Activated CD4-positive, alpha-beta T cell treated with anti-CD3 and anti-CD28 coated beads for 36 hours (primary cell): ENCODE measurements at places on chromosomes 2 and 18.
A peak's percentile ranks its signal among the peaks of the same experiment; 100 is the strongest.

- no peak for DNase-seq
Measured at GRCh38 chr18:42925036-42925435, 190.4 kb downstream of the RIT2 start.

- DNase-seq = no peak
Measured at GRCh38 chr2:189454009-189454408, 12.7 kb downstream of the WDR75 start.

DNA sequence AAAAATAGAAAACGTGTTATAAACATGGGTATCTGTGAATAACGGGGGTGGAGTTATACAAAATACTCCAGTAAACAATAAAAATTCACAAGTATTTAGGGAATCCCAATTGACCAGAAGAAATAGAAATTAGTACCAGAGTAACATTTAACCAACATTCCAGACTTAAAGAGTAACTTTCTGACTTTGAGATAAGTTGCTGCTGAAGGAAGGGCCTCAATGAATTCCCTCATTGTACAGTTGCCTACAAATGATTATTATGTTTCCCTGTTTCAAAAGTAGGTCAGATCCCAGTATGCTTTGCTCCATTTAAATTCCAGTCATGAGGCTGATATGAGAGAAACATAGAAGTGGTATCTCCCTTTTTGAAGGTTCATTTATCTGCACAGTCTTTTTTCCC, 88.3 kb upstream of the KCNH7 start:
- no peak for DNase-seq

GRCh38 chr2:100218552-100218951, 76.2 kb upstream of the AFF3 start:
- no peak for DNase-seq

GRCh38 chr18:12776821-12777471, 74.1 kb downstream of the PSMG2 start:
- no peak for DNase-seq

GRCh38 chr18:76882146-76882545, 59.8 kb downstream of the ZNF236 start:
- no peak for DNase-seq

- peak; percentile 67 for DNase-seq
Measured at GRCh38 chr2:25251422-25252273, 83.3 kb upstream of the POMC start.

- DNase-seq = no peak
Measured at GRCh38 chr2:188444106-188444835, 152.6 kb downstream of the GULP1 start.

DNA sequence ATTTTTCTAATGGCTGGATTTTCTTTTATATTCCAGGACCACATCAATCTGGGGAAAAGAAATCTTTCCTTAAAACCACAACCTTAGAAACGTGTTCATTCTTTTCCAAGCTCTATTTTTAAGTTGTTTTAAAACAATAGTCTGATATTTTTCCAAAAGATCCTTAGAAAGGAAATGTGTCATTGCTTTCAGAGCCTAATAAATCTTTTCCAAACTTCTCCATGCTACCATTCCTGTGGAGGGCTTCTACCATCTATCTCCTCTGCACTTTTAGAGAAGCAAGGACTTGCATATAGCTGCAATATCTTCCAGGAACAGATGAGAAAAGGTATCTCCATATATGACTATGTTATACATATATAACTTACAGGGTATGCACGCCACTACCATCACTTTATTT, 21.2 kb downstream of the WDFY1 start:
- no peak for DNase-seq

- DNase-seq = no peak
Measured at GRCh38 chr2:74763962-74764428, 69.9 kb upstream of the HK2 start.

DNA sequence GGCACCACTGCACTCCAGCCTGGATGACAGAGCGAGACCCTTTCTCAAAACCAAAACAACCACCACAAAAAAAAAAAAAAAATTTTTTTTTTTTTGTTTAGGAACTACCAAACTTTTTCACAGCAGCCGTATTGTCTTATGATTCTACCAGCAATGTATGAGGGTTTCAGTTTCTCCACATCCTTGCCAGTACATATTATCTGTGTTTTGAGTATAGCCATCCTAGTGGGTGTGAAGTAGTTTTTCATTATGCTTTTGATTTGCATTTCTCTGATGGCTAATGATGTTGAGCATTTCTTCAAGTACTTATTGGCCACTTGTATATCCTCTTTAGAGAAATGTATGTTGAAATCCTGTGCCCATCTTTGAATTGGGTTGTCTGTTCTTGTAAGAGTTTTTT, 51.7 kb downstream of the COX7A2L start:
- no peak for DNase-seq

GRCh38 chr2:162422894-162423293, 79.0 kb downstream of the GCA start:
- DNase-seq = no peak
